ENCODE measurements at places on chromosomes 5 and 9.
A peak's percentile ranks its signal among the peaks of the same experiment; 100 is the strongest.

- no peak for DNase-seq
These were observed 126.3 kb downstream of the HMHB1 start for GRCh38 chr5:143938230-143938629.

- DNase-seq, result no peak
These were observed 267.5 kb downstream of the ENC1 start for GRCh38 chr5:74373076-74373475.

GRCh38 chr5:44983006-44983405 is 174.3 kb downstream of the MRPS30 start:
- no peak for DNase-seq

- DNase-seq, result no peak
These were observed 47.2 kb upstream of the ARL15 start for GRCh38 chr5:54357408-54358058.

GRCh38 chr9:136576269-136576626 is 30.4 kb upstream of the NOTCH1 start:
- no peak for DNase-seq

DNA sequence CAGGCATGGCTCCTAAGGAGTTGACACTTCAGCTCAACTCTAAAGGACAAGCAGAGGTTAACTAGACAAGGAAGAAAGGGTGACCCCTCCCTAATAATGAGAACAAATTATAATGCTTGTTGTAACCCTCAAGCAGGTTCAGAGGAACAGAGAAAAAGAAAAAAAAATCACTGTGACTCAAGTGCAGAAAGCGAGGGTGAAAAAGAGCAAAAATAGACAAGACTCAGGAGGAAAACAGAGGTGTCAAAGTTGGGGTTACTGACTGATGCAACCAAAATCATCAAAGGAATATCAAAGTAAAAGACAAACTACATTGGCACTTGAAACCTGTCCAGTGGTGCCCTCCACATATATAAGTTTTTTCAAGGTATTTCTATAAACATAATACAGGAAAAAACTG is 28.4 kb downstream of the FBXW11 start:
- no peak for DNase-seq

- peak; percentile 24 for DNase-seq
These were observed 50.0 kb upstream of the SLC25A51 start for GRCh38 chr9:37953775-37954437.

DNA sequence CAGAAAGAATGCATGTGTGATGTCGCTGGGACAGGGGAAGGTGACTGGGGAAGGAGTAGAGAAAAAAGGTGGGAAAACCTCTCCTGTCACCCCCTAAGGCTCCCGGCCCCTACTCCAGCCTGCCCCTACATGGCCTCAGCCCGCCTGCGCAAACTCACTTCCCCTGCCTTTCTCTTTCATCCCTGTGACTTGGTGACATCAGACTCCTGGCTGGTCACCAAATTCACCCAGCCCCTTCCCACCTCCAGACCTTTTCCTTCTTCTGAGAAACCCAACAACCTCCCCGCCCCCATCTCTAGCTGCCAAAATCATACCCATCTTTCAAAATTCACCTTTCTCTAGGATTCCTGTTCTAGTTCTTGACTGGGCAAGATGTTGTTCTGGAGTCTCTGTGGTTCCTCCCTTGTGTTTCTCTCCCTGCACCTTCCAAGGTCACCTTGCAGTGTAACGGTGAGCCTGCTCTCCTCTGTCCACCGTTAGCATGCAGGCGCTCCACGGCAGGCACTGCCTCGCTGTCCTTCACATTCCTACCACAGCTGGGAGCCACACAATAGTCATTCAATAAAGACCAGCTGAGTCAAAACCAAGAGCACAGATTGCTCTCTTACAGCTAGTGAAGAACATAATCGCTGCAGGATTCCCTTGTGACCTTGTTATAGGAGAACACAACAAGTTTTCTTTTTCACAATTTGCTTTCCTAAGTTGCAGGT is 134.5 kb downstream of the FANCC start:
- no peak for DNase-seq
